MV-4-11 (cell line): ENCODE measurements at places on chromosomes 11 and 22.
A peak's percentile ranks its signal among the peaks of the same experiment; 100 is the strongest.

GRCh38 chr11:126088999-126089398 is 26.3 kb upstream of the CDON start:
- no peak for DNase-seq

DNA sequence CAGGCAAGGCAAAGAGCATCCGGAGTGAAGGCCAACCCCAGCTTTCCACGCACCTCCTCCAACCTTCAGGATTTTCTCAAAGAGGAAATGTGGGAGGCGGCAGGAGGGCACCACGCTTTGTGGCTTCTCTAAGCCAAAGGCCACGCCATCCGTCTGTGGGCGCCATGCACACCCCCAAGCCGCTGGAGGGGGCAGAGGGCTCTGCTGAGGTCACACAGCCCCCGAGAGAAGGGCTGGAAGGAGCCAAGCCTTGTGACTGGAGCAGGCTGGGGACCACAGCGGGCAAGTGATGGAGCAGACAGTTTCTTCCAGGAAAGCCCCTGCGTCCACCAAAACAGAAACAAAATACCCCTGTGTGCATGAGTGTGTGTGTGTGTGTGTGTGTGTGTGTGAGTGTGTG is 527.4 kb downstream of the BRD1 start:
- DNase-seq, result no peak

DNA sequence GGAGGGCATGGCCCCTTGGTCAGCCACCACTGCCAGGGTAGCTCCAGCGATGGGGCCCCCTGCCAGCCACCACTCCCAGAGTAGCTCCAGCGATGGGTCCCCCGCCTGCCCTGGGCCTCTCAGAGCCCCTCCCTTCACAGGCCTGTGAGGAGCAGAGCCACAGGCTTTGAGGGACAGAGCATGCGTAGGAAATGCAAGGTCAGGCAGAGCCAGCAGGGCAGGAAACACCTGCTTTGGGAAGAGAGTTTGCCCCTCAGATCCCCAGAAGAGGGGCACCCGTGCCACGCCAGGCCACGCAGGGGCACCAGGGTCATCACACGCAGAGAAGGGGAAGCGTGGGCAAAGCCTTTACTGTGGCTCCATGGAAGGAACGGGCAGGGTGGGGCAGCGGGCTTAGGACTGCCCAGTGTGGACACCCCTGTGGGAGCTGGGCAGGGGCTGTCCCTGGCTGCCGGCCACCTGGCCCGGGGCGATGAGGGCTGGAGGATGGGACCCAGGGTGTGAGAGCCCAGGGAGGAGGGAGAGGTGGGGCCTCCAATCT is 477.8 kb downstream of the BRD1 start:
- no peak for DNase-seq

DNA sequence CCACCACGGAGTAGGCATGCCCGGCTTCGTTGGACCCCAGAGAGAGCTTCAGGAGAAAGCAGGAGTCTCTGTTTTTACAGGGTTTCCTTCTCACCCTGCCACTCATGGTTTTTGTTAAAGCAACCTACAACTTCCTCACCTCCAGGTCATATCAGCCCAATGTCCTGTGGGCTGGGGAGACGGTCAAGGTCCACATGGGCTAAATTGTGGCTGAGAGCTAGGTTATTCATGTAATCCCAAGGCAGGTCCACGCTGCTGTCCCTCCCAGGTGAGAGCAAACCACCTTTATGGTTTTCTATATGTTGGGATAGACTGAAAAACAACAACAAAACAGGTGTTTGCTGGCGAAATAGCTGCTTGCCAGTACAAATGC is 19.5 kb downstream of the TSPAN32 start:
- DNase-seq, result no peak

DNA sequence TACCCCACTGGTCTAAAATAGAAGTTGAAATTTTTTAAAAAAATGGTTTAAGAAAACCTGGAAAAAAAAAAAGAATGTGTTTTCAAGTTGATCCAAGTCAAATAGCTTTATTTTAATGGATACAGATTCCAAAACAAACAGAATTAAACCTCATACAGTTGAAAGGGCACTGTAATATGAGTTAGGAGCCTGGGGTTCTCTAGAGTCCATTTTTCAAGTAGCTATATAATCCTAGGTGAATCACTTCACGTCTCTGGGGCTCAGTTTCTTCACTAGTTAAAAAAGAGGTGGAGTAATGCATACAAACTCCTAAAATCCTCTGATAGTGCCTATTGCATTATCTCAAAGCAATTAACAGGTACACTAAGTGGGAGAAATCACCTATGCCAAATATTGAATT is 132.9 kb downstream of the BBOX1 start:
- no peak for DNase-seq

GRCh38 chr11:31940371-31941037 is 129.4 kb upstream of the PAX6 start:
- no peak for DNase-seq

DNA sequence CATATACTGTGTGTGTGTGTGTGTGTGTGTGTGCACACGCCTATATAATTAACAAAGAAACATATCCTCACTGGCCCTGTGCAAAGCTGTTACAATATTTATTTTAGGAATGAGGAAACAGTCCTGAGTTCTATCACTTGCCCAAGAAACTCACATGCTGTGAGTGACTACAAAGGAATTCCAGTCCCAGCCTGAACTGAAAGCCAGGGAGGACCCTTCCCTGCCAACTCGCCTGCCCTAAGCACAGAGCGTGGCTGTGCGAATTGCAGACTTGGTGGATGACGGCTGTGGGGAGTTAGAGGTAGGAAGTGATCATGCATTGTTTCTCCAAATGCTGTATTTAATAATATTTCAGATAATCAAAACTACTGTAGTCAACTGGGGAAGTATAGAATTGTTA is 26.4 kb upstream of the CD5 start:
- DNase-seq, result peak; percentile 82

DNA sequence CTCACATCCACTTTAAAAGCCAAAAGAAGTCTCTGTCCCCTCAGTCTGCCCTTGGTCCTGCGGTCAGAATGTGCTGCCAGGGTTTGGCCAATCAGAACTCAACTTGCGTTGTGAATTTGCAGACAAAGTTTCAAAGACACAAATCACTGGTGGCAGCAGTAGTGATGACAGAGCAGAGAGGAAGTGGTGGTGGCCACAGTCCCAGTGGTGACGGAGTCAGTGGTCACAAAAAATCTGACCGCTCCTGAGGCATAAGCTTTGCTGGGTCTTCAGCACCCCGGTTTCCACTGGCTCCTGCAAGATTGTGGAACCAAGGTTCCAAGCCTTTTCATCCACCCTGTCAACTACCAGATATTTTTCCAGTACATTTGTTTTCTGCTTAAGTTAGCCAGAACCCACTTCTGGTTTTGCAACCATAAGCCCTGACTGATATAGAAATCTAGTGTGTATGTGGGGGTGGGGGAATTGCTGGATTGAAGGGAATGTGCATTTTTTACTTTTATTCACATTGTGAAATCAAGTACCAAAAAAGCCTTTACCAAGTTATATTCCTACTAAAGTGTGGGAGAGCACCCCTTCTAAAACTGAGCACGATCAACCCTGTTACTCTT is 112.3 kb downstream of the TMPRSS5 start:
- DNase-seq, result peak; percentile 87

- DNase-seq, result peak; percentile 77
These were observed 178.4 kb upstream of the MTNR1B start for GRCh38 chr11:92790926-92791616.

DNA sequence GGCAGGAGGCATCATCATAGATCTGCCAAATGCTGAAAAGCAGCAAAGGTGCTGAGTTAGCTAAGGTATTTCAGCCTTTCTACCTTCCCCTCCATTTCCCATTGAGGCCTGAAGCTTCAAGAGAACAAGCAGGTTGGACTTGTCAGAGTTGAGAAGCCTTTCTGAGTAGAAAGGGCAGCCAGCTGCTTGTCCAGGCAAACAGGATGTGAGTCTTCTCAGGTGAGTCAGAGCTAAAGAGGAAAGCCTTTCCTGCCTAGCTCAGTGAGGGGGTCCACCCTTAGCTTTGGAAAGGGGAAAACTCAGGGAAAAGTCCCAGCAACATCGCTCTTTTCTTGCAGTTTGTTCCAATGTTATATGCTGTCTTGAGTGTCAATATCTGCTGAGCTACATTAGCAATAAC is 13.2 kb upstream of the MPZL2 start:
- DNase-seq, result no peak

GRCh38 chr11:76807206-76807875 is 24.2 kb downstream of the TSKU start:
- DNase-seq, result peak; percentile 41

DNA sequence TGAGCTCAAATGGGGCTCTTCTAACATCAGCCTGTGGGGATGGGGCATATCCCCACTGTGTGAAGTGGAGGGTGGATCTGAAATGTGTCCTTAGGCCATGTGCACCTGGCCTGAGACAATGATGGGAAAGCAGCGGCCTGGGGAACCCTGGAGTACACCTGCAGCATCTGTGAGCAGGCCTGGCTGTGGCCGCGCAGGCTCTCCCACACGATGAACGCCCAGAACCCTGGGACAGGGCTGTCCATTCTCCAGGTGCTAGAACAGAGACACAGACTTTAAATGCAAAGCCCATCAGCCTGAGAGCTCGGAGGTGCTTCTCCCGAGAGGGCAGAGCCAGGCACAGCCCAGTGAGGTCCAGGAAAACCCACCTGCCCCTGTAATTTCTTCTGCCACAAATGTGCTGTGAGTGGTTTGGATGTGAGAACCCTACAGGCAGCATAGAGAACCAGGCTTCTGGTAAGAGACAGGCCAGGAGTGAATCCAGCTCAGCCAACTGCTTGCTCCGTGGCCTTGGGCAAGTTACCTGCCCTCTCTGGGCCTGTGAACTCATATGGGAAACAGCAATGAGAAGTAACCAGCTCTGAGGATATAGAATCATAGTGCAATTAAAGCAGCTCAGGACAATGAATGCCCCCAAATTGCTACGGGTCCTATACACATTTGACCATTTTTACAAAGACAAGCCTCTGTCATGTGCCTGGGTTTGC is 167.9 kb downstream of the SHANK2 start:
- DNase-seq, result no peak

- peak; percentile 11 for DNase-seq
These were observed 49.0 kb upstream of the CYP2D6 start for GRCh38 chr22:42179616-42180015.

- peak; percentile 2 for DNase-seq
These were observed 1232.5 kb upstream of the RAG2 start for GRCh38 chr11:37830529-37830928.

- no peak for DNase-seq
These were observed 89.7 kb downstream of the GRAMD1B start for GRCh38 chr11:123519797-123520193.

DNA sequence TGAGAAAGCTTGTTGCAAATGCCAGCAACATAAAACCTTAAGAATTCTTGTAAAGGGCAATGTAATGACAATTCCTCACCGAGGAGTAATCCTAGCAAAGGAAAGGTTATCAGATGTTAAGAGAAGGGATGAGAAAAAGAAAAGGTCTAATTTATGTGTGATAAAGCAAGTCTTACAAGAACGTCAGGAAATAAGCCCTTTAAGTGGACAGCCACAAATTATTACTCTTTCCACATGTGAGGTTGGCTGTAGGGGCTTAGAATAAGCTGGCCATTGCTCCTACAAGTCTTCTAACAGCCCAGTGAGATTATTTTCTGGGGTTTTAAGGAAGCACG is 9.3 kb downstream of the LAYN start:
- DNase-seq, result no peak
